ENCODE measurements at places on chromosomes 5 and 9.

GRCh38 chr9:90909747-90910283, 108.2 kb downstream of the SYK start:
- DNase-seq, result no peak

DNA sequence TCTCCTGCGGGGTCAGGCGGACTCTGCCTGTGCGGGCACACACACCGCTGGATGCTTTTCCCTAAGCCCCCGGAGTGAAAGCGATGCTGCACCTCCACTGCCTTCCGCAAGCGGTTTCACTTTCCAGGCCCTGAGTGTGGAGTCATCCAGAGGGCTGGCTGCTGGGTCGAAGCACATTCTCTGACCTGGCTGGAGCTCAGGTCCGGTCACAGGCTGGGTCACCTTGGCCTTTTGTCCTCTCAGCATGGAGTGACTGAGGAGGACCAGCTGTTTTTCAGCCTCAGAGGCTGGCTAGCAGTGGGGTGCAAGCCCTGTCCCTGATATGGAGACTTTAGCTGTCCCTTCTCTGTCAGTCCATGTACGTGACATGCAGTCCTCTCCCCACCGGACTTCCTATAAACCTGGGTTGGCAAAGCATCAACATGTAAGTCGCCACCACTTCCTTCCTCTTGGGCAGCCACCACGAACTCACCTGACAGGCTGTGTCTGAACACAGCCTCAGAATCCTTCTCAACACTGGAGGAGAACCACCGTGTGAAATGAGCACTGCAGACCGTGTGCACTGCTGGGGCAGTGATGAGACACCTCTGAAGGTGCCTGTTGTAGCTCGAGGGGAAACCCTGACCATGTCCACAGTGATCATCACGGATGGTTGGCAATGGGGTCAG, 51.3 kb downstream of the GADD45G start:
- DNase-seq, result no peak

DNA sequence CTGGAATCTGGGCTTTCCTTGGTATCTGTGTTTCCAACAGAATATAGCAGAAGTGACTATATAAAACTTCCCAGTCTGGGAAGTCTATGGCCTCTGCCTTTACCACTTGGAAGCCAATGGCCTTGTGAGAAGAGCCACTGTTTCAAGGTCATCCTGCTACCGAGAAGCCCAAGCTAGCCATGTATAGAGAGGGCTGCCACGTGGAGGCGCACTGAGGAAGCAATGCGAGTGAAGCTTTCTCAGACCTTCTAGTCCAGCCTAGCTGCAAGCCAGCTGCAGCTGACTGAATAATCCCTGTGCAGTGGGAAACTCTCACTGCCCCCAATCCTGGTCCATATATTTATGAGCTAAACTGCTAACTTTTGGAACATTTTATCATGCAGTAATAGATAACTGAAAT, 661.8 kb upstream of the RIOK2 start:
- no peak for DNase-seq

DNA sequence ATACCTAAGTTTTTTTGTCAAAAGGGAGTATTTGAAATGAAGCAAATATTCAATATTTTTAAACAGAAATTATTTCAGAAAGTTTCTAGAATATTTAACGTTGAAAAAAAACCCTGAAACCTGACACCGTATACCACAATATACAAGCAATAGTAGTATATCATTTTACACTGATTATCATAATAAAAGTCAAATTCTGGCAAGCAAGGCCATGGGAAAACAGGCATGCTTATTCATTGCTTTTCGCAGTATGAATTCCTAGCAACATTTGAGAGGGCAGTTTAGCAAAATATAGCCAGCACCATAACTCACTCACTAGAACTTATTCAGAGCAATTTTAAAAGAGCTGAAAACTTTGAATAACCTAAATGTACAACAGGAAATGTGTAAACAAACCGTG, 46.1 kb downstream of the ERAP1 start:
- DNase-seq, result no peak

DNA sequence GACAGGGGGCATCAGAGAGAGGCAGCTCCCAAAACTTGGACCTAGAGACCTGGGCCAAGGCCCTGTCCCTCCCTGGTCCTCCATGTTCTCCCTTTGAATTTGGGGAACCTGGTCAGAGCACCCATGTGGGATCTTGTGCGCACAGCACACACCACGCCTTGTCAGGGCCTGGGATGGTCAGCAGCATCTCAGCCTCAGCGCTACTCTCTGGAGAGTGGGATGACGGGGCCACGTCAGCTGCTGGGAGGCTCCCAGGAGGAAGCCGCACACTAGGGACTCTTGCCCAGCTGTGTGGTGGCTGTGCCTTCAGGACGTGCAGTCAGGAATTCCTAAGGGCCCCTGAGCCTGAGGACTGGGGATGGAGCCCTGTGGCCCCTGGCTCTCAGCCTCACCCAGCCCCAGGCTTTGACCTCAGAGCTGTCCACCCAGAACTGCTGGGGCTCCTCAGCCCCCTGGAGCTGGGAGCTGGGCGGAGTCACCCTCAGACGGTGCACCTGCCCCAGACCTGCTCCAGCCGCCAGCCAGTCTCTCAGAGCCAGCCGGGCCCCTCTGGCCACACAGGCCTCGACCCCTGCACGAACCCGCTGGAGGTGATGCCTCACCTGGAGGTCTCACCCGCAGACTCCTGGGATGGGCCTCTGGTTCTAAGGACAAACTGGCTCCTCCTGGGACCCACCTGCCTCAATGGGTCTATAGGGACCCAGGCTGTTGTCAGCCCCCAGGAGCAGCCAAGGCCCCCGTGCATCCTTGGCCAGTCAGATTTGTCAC, 38.3 kb upstream of the EGFL7 start:
- DNase-seq, result no peak

DNA sequence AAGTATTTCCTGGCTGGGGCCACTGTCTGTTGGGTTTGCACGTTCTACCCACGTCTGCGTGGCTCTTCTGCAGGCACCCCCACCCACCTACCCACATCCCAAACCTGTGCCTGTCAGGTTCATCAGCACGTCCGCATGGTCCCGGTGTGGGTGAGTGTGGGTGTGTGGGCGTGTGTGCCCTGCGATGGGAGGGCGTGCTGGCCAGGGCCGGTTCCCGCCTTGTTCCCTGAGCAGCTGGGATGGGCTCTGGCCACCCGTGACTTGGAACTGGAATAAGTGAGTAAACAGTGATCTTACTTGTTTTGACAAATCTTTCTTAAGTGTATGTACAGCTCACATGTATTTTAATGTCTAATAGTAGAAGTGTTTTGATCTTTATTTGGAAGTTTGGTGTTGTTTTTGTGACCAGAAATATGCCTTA, 20.4 kb downstream of the ERGIC1 start:
- DNase-seq, result no peak

- no peak for DNase-seq
Observed at GRCh38 chr9:72977670-72978069, 24.8 kb upstream of the ALDH1A1 start.

DNA sequence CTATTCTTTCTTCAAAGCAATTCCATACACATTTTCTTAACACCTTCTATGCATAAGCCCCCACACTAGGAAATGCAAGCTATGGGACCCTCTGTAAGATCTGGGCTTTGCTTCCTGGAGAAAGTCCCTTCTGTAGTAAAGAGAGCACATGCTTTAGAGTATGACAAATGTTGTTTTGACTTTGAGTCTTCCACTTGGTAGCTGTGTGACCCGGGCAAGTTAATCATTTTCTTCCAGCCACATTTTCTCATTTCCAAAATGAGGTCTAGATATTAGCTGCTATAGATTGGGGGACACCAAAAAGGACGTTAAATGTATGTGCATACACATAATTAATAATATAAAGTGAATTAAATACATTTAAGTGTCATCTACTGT, 334.0 kb downstream of the NFIB start:
- DNase-seq, result no peak

DNA sequence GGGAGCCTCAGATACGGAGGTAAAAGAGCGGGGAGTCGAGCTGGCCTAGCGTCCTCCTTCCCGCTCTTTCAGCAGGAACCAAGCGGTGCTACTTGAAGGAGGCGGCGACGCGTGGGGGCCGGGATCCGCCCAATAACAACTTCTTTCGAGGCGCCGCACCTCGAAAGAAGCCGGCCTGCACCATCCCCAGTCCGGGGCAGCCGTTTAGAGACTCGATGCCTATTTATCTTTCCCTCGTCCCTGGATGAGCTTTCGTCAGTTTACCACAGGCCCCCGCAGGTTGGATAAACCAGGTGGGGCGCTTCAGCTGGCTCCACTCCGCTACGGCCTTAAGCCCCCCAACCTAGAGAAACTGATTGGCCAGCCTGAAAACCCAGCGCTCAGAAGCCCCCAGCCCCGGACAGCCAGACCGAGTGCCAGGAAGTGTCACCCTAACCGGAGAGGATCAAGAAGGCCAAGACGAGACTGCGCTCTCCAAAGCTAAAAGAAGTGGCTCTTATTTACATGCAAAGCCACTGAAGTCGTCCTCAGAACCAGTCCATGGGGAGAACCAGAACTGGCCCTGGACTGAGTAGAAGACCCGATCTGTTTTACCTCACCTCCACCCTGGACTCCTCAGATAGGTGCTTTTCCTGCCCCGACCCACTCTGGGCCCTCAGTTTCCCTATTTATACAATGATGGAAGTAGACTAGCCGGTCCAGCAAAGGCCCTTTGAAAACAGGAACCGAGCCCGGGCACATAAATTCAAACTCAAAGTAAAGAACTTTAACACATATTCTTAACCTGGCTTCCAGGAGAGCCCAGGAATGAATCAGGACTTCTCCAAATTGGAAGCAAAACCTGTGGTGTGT, 1.4 kb downstream of the HAND1 start:
- DNase-seq, result no peak

DNA sequence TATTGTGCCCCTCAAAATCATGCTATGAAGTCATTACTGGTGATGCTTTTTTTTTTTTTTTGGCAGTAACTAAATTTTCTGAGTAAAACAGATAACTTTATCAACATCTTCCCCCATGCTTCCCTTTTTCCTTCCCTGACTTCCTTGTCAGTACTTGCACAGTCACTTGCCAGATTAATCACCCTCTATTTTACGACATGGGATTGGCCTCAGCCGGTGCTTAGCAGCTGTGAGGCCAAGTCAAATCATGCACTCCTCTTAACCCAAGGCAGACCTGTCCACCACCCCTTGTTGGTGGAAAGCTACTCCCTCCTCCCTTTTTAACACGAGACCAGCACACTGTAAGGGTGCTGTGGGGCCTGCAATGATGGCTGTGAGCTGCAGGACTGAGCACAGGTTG, 118.0 kb upstream of the OTULINL start:
- DNase-seq, result no peak

DNA sequence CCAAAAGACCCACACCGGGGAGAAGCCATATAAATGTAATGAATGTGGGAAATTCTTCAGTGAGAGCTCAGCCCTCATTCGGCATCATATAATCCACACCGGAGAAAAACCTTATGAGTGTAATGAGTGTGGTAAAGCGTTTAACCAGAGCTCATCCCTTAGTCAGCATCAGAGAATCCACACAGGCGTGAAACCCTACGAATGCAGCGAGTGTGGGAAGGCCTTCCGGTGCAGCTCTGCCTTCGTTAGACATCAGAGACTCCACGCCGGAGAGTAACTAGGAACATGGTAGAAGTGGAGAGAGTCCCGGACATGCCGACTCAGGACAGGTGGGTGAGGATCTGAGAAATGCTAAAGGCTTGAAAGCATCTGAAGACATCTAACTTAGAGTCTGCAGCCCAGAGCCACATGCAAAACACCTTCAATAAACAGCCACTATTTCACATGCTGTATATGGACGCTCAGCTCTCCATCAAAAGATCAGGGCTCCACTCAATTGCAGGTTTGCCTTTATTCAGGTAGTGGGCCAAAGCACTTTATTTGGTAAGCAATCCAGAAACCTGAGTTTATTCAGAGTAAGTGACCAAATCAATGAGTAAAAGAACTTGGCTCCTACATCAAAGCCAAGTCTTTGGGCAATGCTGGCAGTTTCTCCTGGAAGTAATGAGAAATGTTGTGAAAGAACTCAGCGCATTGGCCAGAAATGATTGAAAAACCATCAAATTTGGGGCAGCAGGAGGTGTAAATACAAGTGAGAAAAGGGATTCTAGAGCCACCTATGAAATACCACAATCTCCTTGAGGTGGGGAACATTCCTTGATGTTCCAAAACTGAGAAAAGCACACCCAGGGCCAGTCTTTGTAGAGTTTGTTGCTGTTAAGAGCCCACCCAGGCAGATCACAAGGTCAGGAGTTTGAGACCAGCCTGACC, 6.0 kb downstream of the RPL12 start:
- no peak for DNase-seq

GRCh38 chr5:115720888-115721287, 95.1 kb upstream of the TMED7 start:
- DNase-seq, result no peak

- DNase-seq, result no peak
Observed at GRCh38 chr9:105251733-105252404, 7.4 kb downstream of the SLC44A1 start.

GRCh38 chr9:14434158-14434504, 120.2 kb upstream of the NFIB start:
- DNase-seq, result no peak

DNA sequence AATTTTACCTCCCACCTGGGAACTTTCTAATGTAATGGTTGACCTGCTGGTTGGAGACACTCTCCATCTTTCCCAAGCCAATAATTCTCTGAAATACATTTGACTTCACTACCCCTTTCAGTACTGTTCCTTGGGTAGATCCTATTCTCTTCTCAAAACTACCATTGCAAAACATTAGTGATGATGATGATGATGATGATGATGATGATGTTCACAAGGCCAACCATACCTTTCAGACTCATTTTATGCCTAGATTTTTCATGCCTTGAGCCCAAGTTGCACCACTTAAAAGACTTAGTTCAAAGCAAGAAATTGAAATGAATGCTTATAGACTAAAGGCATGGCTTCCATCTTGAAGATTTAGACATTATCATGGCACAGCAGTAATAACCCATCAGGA, 1141.1 kb upstream of the DMAC1 start:
- DNase-seq, result no peak

DNA sequence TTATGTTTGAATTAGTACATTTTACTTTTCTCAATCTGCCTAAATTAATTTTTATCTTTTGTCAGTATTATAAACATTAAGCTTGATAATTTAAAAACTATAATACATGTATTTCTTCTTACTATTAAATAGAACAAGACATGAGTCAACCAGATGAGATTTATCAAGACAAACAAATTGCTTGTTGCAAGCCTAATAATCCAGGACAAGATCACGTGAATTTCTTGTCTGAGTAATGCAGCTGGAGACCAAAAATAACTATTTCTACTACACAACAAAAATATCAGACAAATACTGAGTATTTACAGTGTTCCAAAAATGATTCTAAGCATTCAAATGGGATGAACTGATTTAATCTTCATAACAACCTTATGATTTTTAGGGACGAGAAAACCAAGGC, 339.1 kb upstream of the PRR16 start:
- no peak for DNase-seq

- DNase-seq, result no peak
Observed at GRCh38 chr9:76552751-76553455, 93.9 kb downstream of the GCNT1 start.

GRCh38 chr5:176471098-176471497, 22.9 kb downstream of the FAF2 start:
- no peak for DNase-seq

All from CD4-positive, alpha-beta T cell treated with Interleukin-2 at 100 ng/mL for 4 hours (primary cell).